Regular cardiac myocyte (primary cell): ENCODE measurements at places on chromosomes 12 and 14. TPM values are rescaled to one million over a fixed set of nuclear protein-coding genes. Genes with fewer than 3 reads are reported as not detected.

SLC38A4 gene
- 0.28 and 1.7 TPM in 2 replicates for total RNA-seq

MGP gene
- 47.7 and 113 TPM in 2 replicates for total RNA-seq

GPR65 gene
- 0.19 and 0.28 TPM in 2 replicates for total RNA-seq

DHRS2 gene
- total RNA-seq: under 0.01 and 0.19 TPM in 2 replicates

MDP1 gene
- total RNA-seq: 15.9 and 18.0 TPM in 2 replicates

CCDC175 gene
- total RNA-seq: not detected in 2 replicates

ATL1 gene
- total RNA-seq: 1.7 and 8.5 TPM in 2 replicates

GLIPR1 gene
- 111 and 124 TPM in 2 replicates for total RNA-seq

CMA1 gene
- not detected in 2 replicates for total RNA-seq
